Activated CD4-positive, alpha-beta memory T cell treated with anti-CD3 and anti-CD28 coated beads, Interleukin-2, amount 10 ng/mL, durations not matched to agents 7 days and 5 days (primary cell): ENCODE measurements at places on chromosomes 3 and 15. TPM values are rescaled to one million over a fixed set of nuclear protein-coding genes. Genes with fewer than 3 reads are reported as not detected.

The PARL gene
- total RNA-seq = 49.0 TPM

The GP9 gene
- not detected for total RNA-seq

The ASB14 gene
- not detected for total RNA-seq

The CMTM8 gene
- 5.7 TPM for total RNA-seq

- no peak overlapping the region for H3K27ac ChIP-seq
- no peak for DNase-seq
- no peak overlapping the region for H3K4me3 ChIP-seq
- H3K27me3 ChIP-seq = no peaks in the 10 kb centered on the region
- H3K36me3 ChIP-seq = peaks cover 11% of the 10 kb centered on the region
- peaks cover 78% of the 10 kb centered on the region for H3K4me1 ChIP-seq
These were observed 11.9 kb upstream of the SRP14 start for GRCh38 chr15:40050788-40051470.

DNA sequence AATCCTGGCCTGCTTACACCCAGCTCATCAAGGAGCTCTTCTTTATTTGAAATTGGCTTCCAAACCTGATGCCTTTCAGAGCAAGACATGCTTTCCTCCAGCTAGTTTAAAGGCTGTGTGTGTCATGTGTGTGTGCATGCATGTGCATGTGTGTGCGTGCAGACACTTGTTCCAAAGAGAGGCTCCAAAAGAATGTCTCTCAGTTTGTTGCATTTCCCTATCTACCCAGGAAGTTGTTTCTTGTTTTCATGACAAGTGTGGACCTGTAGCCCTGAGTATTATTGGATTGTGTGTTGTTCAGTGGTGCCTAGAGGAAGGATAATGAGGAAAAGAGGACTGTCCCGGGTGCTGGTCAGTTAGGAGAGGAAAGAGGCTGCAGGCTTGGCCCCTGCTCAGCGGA lies 240.0 kb downstream of the THSD4 start:
- no peak overlapping the region for H3K27ac ChIP-seq
- no peaks in the 10 kb centered on the region for H3K27me3 ChIP-seq
- H3K36me3 ChIP-seq = no peaks in the 10 kb centered on the region
- H3K4me3 ChIP-seq = no peak overlapping the region

GRCh38 chr3:193488741-193489140 lies 66.0 kb downstream of the ATP13A4 start:
- no peaks in the 10 kb centered on the region for H3K4me1 ChIP-seq
- H3K27ac ChIP-seq = no peak overlapping the region
- no peaks in the 10 kb centered on the region for H3K36me3 ChIP-seq
- no peak overlapping the region for H3K4me3 ChIP-seq

DNA sequence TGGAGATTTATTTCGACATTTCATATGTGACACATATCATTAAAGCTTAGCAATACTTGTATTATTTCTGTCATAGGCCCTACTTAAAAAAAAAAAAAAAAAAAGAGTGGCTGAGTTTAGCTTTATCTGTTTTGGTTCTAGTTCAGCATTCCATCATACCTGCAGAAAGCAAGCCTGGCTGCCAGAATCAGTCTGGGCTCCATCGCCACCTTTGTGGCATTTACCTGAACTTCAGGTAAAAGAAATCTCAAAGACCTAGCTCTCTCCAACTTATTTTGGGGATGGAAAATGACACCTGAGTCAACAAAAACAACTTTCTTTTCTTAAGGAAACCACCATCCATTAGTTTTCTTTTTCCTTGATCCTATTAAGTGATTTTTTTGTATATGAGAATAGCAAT lies 82.1 kb downstream of the NEK10 start:
- no peaks in the 10 kb centered on the region for H3K36me3 ChIP-seq
- H3K27me3 ChIP-seq = no peaks in the 10 kb centered on the region
- no peak for DNase-seq
- no peaks in the 10 kb centered on the region for H3K4me1 ChIP-seq

- H3K4me3 ChIP-seq = no peak overlapping the region
- no peaks in the 10 kb centered on the region for H3K27me3 ChIP-seq
- no peak for DNase-seq
- H3K36me3 ChIP-seq = peaks cover 41% of the 10 kb centered on the region
- no peak overlapping the region for H3K27ac ChIP-seq
These were observed 6.8 kb downstream of the SLC26A6 start for GRCh38 chr3:48628277-48629017.

- H3K4me1 ChIP-seq = peaks cover 16% of the 10 kb centered on the region
- DNase-seq = peak; percentile 57
- H3K27me3 ChIP-seq = no peaks in the 10 kb centered on the region
- no peak overlapping the region for H3K4me3 ChIP-seq
- H3K36me3 ChIP-seq = no peaks in the 10 kb centered on the region
- H3K27ac ChIP-seq = no peak overlapping the region
These were observed 7.2 kb downstream of the LIPC start for GRCh38 chr15:58438956-58439355.

DNA sequence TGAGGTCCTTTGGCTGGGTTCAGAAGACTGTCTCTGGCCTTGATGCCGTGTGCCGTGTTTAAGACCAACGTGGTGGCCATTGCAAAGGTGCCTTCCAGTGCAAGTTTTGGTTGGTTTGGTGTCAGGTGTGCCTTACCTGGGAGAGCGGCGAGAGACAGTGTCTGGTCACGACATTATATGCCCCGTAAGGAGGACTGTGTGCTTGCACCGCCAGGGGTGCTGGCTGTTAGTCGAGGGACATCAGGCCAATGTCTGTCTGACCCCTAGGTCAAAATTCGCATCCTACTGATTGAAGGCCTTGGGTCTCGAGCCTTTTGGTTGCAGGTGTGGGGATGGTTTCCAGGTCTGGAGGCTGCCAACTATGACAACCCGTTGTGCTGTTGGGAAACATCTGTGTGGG lies 111.9 kb downstream of the SNRPN start:
- no peak overlapping the region for H3K4me3 ChIP-seq
- no peaks in the 10 kb centered on the region for H3K4me1 ChIP-seq
- H3K27me3 ChIP-seq = no peaks in the 10 kb centered on the region
- DNase-seq = no peak

- DNase-seq = no peak
- no peaks in the 10 kb centered on the region for H3K4me1 ChIP-seq
- peaks cover 30% of the 10 kb centered on the region for H3K27me3 ChIP-seq
- no peak overlapping the region for H3K4me3 ChIP-seq
- no peak overlapping the region for H3K27ac ChIP-seq
- no peaks in the 10 kb centered on the region for H3K36me3 ChIP-seq
These were observed 149.7 kb upstream of the IL12A start for GRCh38 chr3:159838938-159839337.

DNA sequence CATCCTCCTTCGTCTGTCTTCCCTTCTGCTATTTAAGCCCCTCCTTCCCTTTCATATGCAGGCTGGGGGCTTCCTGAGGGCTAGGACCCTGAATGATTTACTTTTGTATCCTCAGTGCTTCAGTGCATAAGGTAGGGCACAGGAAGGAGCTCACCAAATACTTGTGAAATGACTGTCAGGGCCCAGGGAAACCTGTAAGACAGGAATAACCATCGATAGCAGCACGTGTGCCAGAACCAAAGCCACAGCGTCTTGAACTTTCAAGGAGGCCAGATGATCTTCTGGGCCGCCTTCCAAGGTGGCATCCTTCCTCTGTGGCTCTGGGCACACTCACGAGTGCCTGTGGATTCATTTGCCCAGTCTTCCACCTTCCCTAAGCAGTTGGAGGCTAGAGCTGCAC lies 3.9 kb downstream of the TMED3 start:
- H3K4me3 ChIP-seq = no peak overlapping the region
- H3K27me3 ChIP-seq = no peaks in the 10 kb centered on the region
- peaks cover 45% of the 10 kb centered on the region for H3K4me1 ChIP-seq
- H3K27ac ChIP-seq = no peak overlapping the region
- DNase-seq = no peak
- peaks cover 62% of the 10 kb centered on the region for H3K36me3 ChIP-seq
